ENCODE measurements at places on chromosomes 12 and 14.

DNA sequence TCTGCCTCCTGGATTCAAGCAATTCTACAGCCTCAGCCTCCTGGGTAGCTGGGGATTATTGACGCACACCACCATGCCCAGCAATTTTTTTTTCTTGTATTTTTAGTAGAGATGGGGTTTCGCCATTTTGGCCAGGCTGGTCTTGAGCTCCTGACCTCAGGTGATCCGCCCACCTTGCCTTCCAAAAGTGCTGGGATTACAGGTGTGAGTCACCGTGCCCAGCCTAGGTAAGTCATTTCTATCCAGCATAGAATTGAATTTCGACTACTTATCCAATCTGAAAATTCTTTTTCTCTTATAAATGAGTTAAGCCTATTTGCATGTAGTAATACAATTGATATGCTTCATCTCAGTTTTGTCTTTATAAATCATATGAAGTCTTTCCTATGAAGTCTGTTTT is 12.9 kb upstream of the NOPCHAP1 start:
- no peak for DNase-seq

DNA sequence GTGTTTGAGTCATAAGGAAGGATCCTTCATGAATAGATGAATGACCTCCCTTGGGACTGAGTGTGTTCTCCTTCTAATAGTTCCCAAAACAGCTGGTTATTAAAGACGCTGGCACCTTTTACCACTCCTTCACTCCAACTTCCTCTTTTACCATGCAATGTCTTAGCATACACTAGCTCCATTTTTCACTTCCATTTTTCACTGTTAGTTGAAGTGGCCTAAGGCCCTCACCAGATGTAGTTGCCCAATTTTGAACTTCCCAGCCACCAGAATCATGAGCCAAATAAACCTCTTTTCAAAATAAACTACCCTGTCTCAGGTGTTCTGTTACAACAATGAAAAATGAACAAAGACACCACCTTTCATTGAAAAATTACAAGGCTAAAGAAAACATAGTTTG is 64.7 kb downstream of the GPR65 start:
- no peak for DNase-seq

- no peak for DNase-seq
Observed at GRCh38 chr12:117202556-117202955, 12.3 kb upstream of the FBXO21 start.

DNA sequence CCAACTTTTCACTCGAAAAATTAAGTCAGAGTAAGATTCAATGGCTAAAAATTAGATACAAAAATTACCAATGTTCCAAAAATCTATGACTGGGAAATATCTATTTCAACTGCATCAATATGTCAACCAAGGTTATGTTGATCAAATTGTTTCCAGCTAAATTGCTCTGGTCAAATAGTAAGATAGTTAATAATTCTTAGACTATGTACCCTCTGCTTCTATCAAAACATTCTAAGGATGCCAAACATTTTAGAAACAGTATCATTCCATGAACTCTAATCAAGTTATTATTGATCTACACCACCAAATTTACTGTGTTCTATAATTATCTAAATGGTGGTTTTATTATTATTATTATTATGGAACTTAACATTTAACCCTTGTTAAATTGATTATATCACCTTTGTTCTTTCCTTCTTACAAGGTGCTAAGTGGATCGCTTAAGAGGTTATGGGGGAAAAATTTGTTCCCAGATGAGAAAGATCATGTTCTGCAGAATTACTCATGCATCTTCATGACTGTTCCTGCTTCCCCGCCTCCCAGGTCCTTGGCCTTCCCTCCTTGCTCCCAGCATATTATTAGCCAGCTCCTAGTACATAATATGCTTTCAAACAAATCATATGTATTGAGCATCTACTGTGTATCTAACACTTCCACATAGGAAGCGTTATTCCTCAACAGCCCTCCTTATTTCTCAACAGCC is 240.5 kb upstream of the KRR1 start:
- DNase-seq, result no peak

- no peak for DNase-seq
Observed at GRCh38 chr12:106754331-106754730, 20.2 kb upstream of the RIC8B start.

GRCh38 chr12:32265456-32265855 is 133.9 kb upstream of the FGD4 start:
- no peak for DNase-seq
